ENCODE measurements at places on chromosomes 12 and 14. TPM values are rescaled to one million over a fixed set of nuclear protein-coding genes. Genes with fewer than 3 reads are reported as not detected.

The PPP1R1A gene
- 10.8 TPM for total RNA-seq

The P2RX2 gene
- total RNA-seq = not detected

The WASHC4 gene
- total RNA-seq = 51.1 TPM

The NGB gene
- 1.7 TPM for total RNA-seq

The OTOGL gene
- under 0.01 TPM for total RNA-seq

The LALBA gene
- total RNA-seq = not detected

The KRT71 gene
- not detected for total RNA-seq

The MSRB3 gene
- total RNA-seq = 52.5 TPM

The ARG2 gene
- total RNA-seq = 14.2 TPM

The HHIPL1 gene
- total RNA-seq = 5.9 TPM

DNA sequence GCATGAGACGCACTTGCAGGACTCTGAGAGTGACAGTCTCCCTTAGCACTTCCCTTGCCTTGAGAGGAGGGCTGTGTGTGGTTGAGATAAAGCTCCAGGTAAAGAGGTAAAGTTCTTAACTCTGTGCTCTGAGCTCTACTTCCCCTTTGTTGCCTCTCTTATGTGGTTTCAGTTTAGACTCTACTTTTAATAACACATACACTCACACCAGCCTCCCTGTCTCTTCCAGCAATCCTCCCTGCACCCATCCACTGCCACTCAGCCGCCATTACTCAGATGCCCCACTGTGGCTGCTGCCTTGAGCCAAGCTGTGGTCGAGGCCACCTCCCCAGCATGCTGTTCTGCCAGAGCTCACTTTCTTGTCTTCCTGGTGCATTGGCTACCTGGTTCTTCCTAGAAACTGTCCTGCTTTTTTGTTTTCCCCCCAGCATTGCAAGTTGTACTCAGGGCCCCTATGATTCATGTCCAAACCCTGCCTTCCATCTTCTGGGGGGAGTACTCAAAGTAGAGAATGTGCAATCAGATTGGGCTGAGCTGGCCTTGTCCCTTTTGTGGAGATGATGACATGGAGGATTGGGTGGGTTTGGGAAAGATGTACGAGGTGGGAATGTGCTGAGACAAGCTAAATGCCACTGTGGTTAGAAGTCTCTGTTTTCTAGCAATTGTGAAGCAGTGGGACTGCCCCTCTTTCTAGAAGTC is 115.5 kb upstream of the PARP11 start:
- DNase-seq = no peak

- DNase-seq = no peak
These were observed 73.9 kb downstream of the SYT1 start for GRCh38 chr12:78938341-78939084.

DNA sequence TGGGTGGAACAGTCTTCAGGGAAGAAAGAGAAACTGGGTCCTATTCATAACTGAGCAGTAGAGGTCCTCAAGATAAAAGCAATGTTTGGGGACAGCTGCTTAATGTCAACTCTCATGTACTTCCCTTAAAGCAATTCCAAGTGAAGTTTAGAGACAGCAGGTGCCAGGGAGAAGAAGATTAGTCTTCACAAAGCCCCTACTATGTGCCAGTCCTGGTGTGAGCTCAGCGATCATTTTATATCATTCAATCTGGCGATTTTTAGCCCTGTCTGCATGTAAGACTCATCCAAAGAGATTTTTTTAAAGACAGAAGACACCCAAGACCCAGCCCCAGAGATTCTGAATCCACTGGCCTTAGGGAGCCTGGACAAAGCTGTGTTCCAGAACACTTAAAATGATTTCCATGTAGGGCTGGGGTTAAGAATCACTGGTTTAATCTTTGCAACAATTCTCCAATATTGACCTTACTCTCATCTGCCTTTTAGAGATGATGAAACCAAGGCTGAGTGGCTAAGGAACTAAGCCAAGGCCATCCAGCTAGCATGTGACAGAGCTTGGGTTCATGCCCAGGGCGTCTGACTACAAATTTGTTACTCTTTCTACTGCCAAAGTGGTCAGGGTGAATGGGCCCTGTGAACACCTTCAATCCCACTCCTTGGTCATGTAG is 404.5 kb upstream of the TBX3 start:
- DNase-seq = no peak

- DNase-seq = no peak
These were observed 46.0 kb upstream of the OASL start for GRCh38 chr12:121085069-121085468.

GRCh38 chr14:73245480-73246325 is 8.4 kb downstream of the PAPLN start:
- DNase-seq = no peak

- no peak for DNase-seq
These were observed 592 bp upstream of the KCNK10 start for GRCh38 chr14:88323523-88324199.

GRCh38 chr12:5900533-5901205 is 44.4 kb downstream of the ANO2 start:
- peak; percentile 42 for DNase-seq

DNA sequence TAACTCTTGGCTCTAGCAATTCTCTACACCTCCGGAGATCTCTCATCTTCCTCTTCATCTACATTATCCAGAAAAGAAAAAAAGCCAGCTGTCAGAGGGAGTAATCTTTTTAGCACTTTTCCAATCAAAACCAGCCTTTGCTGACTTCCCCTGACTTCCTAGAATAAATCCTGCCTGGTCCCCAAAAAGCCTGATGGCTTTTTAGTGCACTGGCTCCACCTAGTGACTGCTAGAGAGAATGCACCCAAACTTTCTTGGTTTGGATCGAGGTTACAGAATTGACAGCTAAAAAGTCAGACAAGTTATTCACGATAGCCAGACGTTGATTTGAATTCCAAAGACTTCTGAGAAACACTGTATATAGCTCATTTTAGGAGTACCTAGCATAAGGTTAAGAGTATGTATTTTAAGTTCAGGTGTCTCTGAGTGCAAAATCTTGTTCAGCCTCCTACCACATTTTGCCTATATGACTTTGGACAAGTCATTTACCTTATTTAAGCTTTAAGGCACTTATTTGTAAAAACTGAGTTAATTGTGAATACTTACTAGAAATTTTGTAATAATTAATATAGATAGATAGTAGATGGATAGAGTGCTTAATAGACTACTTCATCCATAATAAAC is 185.7 kb upstream of the GRIN2B start:
- DNase-seq = no peak

GRCh38 chr14:23174296-23175184 is 8.9 kb downstream of the SLC7A8 start:
- DNase-seq = no peak

GRCh38 chr12:112304436-112304835 is 77.8 kb downstream of the HECTD4 start:
- no peak for DNase-seq

DNA sequence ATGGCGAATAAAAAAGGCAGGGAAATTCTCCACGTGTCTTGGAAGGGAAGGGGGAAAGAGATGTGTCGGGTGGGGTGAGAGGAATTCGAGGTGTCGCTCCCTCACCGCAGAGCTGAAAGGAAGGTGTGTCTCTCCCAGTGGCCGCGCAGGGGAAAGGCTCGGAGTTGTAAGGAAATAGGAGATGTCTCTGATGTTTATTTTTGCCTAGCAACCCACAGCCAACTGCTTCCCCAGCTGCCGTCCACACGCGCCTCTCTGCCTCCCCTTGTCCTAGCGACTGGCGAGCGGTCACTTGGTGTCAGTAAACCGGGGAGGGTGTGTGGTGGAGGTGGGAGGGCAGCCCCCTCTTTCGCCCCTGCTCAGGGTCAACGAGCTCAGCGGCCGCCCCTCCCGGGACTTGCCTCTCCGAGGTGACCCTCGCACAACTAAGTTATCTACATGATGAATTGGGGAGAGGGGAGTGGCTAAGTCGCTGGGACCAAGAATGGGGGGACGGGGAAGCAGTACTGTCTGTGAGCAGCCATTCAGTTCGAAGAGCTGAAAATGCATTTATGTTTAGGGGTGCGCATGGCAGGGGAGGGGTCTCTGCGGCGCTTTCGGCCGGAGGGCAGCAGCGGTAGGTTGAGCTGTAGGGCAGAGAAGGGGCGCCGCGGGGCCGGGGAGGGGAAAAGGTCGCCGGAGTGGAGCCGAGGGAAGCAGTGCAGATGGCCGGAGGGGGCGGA is 585 bp upstream of the DYRK2 start:
- DNase-seq = no peak

GRCh38 chr14:21039585-21040369 is 2.4 kb upstream of the RNASE7 start:
- DNase-seq = no peak

GRCh38 chr12:87676731-87677130 is 352.5 kb downstream of the C12orf50 start:
- DNase-seq = no peak

DNA sequence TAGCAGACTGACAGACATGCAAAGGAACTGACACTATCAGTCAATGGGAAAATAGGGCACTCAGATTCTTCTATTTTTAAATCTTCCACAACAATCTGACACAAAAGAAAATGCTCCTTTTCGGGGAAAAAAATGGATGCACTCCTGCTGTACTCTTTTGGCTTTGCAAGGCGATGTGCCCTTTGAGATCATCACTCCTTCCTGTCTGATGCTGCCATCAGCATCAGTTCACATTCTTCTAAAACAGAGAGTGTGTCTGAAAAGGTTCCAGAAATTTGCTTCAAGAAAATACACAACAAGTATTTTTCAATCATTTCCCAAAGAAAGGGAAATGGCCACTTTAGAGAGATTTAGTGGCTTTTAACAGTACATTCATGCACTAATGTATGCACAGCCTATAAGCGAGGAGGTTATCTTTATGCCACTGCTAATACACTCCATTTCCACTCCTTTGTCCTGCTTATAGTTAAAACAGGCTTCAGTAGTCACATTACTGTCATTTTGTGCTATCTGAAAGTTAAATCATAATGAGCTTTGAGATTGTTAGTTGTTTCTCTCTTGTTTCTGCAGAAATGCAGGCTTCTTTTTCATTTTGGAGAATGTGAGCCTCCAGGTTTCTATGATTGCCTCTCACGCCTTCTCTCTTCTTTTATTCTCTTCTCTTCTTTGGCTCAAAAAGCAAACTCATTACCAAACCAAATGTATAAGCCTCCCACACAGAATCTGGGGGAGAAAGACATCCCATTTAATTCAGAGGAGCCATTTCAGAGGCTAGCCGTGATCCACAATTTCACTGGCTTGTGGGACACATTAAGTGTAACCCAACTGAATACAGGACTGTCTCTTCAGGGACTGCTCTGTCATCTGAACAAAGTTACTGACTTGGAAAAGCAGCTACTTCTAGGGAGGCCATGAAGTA is 110.9 kb upstream of the CCDC196 start:
- no peak for DNase-seq

GRCh38 chr12:110234755-110235154 is 46.3 kb upstream of the ATP2A2 start:
- no peak for DNase-seq

GRCh38 chr12:40105265-40105514 is 691 bp downstream of the SLC2A13 start:
- no peak for DNase-seq

GRCh38 chr14:104908303-104908702 is 16.4 kb upstream of the PLD4 start:
- no peak for DNase-seq

- no peak for DNase-seq
These were observed 59.9 kb downstream of the CCDC92 start for GRCh38 chr12:123912415-123913380.

Measured in vagina (tissue), 2 donors.